ENCODE measurements at places on chromosomes 5 and 9.

DNA sequence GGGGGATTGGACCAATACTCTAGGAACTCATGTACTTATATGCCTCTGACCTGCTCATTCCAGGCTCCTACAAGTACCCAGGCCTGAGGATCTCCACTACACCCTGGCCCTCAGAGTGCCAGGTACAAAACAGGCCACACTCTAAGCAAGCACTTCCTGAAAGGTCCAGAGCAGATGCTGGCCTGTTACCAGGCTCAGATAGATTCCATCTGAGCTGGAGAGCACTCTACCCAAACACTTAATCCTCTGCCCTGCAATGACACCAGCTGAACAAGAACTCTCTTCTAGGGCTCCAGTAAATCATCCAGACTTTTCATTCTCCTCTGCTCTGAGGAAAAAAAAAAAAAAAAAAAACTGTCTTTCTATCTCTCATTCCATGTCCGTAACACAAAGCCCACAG, 2.9 kb downstream of the P4HA2 start:
- no peak for DNase-seq

DNA sequence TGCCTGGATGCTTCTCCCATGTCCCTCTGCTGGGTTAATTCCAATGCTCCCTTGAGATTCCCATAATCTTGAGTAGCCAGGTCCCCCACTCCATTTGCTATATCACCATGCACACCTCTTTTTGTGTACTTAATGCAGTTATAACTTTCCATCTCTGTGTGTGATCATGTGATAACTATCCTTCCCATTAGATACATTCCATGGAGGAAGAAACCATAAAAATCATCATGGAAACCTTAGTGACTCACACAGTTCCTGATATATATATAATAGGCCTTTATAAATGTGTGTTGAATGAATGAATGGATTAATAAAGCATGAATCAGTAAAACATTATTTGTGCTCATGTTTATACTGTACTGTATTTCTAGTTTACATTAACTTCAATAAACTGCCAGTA, 104.6 kb downstream of the PCSK5 start:
- DNase-seq = no peak

DNA sequence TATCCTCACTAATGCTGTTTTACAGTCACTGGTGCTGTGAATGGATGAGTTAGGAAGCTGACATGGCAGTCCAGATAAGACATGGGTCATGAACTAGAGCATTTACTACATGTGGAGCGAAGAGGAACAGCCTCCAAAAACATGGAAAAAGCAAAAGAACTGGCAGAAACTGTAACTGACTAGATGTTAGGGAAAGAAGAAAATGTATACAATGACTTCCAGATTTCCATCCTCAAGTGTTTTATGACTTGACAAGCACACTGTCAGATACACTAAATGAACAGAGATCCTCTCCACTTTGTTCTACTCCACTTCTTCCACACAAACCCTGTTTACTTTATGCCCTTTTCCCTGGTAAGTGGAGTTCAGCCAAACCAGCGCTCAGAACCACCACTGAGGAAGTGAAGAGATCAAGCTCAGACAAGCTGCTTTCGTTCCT, 11.5 kb downstream of the HMGCS1 start:
- DNase-seq = no peak

DNA sequence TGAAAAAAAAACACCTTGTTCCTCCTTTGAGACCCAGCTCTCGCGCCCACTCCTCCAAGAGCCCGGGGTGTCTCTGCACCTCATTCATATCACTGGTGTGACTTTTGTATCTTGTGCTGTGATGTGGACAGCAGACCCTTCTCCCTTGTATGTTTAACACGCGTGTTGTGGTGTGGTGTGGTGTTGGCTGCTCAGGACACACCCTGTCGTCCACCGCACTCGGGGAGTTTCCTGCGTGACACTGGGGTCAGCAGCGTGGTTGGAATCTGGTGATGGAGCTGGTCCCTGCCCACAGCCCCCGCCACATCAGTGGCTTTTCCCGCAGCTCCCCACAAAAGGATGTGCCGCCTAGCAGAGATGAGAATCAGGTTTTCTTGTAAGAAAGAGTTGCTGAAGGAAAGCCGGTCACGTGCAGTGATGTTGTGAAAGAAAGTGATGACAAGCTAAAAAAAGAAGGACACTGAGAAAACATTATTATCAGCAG, 61.5 kb downstream of the TENT4A start:
- DNase-seq = no peak

- DNase-seq = no peak
These were observed 51.1 kb downstream of the BARX1 start for GRCh38 chr9:93903886-93904648.

DNA sequence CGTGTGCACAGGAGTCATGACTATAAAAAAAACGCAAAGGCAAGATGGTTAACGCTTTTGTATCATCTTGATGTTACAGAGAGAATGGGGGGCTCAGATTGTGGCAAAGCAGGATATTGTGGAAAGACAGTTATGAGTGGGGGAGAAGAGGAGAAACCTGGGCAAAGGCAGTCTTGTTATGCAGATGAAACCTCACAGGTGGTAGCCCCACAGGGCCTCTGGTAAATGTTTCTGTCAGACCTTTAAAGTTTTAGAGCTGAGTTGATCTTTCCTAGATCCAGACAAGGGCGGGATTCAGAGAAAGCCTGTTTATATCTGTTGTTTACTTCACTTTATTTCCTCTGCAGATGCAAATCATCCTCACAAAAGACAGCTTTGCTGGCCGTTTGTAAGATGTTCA, 55.2 kb downstream of the C9orf85 start:
- DNase-seq = no peak

DNA sequence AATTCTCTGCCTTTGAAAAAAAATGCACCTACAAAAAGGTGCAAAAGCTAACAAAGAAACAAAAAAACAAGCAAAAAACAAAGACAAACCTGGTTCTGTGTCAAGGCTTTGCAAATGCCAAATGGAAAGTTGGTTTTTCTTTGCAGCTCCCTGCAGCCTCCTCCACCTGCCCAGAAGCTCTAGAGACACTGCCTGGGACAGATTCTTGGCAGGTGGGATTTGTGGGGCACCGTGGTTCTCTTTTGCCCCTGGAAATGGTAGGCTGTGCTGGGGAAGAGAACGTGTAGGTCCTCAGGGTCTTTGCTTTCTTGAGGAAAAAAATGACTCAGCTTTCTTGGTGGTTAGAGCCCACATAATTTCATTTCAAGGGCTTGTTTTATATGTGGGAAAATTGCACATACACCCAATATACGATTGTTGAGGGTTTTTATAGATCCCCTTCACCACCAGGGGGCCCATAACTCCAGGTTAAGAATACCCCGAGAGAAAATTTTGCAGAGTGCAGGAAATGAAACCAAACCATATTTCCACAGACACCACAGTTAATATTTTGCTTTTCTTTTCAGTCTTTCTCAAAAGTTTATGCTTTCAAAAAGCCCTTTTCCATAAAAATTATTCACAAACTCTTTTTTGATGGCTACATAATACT, 58.7 kb downstream of the NXNL2 start:
- DNase-seq = no peak

GRCh38 chr9:23079798-23080197, 633.2 kb downstream of the DMRTA1 start:
- no peak for DNase-seq

- no peak for DNase-seq
These were observed 101.4 kb downstream of the ZNF462 start for GRCh38 chr9:106964329-106964728.

- DNase-seq = no peak
These were observed 52.9 kb downstream of the CFAP95 start for GRCh38 chr9:69873401-69873950.

- no peak for DNase-seq
These were observed 39.3 kb downstream of the EPB41L4B start for GRCh38 chr9:109281518-109281917.

DNA sequence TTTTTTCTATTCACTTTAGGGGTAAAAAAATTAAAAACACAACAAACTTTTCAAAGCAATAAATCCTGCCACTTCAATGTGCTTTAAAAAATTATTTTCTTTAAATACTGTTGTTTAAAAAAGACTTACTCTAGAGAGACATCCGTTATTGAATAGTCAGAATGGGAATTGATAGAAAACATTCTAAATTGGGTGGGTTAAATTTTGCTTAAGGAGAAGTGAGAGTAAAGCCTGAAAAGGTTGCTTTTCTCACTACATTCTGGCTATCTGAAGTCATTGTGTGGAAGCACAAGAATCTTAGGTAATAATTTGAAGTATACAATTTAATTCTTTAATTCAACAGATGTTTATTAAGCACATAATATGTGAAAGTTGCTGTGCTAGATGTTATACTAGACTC, 509.3 kb downstream of the NR2F1-AS1 start:
- DNase-seq = no peak

DNA sequence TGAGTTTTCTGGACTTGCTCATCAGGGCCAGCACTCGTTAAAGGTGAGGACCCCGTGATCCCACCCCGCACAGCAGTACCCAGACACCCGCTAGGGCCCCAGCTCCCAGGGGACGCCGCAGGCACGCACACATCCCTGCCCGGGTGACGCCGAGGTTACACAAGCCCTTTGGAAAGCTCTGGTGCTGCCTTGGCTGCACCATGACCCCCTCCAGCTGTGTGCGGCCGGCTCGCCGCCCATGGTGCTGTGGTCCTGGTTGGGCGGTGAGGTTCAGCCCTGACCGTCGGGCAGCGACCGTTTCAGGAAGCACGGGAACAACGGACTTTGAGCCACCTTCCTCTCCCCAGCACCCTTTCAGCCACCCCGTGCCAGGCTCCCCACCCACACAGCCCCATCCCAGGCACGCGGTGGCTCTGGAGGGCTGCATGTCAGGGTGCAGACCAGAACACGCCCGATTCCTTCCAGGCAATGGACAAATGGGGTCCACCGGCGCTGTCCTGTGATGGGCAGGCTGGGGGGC, 7.5 kb upstream of the SLC12A7 start:
- no peak for DNase-seq

- peak; percentile 64 for DNase-seq
These were observed 20.2 kb downstream of the IL7R start for GRCh38 chr5:35876922-35877321.

- DNase-seq = no peak
These were observed 91.2 kb downstream of the PDZD2 start for GRCh38 chr5:31730139-31730538.

DNA sequence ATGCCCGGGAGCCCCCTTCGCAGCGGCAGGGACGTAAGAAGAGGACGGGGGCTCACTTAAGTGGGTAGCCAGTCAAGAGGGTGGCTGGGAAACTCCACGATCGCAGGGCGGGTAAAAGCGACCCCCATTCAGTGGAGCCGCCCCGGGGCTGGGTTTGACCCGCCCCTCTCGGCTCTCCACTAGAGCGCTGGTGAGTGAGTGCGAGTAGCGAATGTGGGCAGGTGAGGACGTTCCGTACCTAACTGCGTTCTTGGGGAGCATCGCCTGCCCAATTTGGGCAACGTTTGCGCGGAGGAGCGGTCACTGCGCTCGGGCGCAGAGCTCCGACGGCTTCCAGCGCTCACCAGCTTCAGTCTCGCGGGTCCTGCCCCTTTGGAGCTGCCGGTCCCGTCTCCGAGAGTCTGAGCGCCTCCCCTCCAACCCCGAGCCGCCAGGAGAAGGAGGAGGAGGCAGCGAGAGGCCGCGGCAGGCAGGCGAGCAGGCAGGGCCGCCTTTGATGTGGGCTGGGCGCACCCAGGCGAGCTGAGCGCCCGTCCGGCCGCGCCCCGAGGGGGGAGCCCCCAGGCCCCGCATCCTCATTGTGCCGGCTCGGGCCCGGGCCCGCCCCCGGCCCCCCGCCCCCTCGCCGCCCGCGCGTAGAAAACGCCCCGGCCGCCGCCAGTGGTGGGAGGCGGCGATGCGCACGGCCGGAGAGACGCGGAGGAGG, at the start of gene FGF18:
FGF18 (plus strand) TSS at position 666 of the 706 bp plus-strand sequence. CDS start 553 bp downstream, outside the sequence.
- no peak for DNase-seq

GRCh38 chr5:44332285-44332971, 56.8 kb downstream of the FGF10 start:
- DNase-seq = peak; percentile 24

DNA sequence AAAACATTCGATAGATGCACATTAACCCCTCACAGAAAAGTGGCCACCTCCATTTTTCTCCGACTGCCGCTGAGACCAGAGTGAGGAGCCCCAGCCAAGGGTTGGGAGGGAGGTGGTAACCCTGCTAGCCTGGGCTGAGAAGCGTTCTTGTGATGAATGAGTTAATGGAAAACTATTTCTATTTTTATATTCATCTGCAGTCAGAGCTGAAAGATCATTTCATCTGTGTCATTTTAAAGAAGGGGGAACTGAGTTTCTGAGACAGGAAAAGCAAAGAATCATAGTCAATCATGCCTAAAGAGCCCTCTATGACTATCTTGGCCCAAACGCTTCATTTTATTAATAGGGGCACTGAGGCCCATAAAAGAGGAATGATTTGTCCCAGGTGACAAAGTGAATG, 229.5 kb downstream of the PAPPA start:
- no peak for DNase-seq

GRCh38 chr5:177473443-177474001, at the start of gene DBN1:
TSS of gene DBN1 (minus strand) at chr5:177473634. CDS start at chr5:177473521, 113 bp downstream.
- DNase-seq = no peak

DNA sequence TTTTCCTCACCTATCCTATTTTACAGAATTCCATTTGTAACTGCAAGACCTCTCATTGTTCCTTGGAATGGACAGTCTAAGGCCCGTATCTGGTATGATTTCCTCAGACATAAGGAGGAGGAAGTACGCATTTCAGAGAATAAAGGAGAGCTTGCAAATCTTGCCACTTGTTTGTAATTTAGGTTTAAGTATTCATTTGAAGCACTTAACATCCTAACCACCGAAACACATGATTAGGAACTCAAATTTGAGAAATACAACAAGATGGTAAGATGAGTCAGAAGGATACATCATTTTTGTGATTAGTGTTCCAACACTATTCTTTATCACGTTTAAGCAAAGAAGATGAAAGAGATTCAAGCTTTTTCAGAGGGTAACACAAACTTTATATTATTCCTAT, 3.9 kb upstream of the ZCCHC9 start:
- DNase-seq = no peak

DNA sequence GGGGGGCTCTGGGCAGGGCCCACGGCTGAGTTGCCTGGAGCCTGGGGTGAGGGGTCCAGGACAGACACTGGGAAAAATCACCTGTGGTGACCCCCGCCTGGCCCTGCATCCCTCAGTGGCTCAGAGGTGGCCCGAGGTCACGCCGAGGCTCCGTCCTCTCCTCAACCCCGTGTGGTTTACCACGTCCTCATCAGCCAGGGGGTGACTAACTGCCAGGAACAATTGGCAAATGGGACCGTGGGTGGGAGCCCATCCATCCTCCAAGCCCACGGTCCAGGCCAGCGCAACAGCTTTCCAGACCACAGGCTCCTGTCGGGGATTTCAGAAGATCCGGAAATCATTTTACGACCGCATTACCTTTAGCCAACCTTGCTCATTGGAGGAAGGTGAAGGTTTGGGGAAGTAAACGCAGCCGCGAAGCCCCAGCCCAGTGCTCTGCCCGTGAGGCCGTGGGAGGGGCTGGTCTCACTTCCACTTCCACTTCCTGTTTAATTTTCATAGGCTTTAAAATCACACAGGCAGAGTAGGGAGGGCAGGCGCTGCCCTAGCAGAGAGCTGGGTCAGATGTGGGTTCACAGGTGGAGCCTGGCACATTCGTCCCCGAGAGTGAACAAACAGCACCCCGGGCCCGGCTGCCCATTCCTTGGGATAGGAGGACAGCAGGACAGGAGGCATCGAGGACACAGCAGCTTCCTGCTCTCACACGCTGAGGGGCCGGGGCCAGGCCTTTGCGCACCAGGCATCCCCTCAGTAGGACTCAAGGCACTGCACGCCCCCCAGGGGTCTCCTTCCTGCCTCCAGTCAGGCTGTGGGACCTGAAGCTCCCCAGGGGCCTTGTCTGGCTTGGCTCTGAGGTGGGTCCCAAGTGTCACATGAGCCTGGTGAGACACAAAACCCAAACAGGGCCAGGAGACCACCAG, 19.8 kb upstream of the SLC9A3 start:
- no peak for DNase-seq

- no peak for DNase-seq
These were observed 65.0 kb downstream of the RMI1 start for GRCh38 chr9:84045481-84046097.

Data from HS-5 (cell line).